Mesothelial cell of epicardium (in vitro differentiated cells): ENCODE measurements at places on chromosomes 16 and 17.

GRCh38 chr17:42651392-42651791 lies 7.7 kb upstream of the TUBG2 start:
- no peak for DNase-seq

DNA sequence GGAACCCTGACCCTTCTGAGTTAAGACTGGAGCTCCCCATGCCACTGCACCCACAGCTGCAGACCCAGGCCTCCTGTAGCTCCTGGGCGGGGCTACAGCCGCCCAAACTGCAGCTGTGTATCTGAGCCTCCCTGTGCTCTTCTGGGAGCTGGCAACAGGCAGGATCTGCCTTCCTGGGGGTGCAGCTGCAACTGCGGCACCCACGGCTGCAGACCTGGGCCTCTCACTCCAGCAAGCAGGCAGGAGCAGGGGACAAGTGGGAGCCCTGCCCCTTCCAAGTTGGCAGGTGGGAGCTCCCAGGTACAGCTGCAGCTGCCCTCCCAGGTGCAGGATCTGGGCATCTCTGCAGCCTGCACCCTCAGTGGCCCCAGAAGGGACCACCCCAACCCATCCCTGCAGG lies 41.5 kb downstream of the SPACA3 start:
- no peak for DNase-seq

DNA sequence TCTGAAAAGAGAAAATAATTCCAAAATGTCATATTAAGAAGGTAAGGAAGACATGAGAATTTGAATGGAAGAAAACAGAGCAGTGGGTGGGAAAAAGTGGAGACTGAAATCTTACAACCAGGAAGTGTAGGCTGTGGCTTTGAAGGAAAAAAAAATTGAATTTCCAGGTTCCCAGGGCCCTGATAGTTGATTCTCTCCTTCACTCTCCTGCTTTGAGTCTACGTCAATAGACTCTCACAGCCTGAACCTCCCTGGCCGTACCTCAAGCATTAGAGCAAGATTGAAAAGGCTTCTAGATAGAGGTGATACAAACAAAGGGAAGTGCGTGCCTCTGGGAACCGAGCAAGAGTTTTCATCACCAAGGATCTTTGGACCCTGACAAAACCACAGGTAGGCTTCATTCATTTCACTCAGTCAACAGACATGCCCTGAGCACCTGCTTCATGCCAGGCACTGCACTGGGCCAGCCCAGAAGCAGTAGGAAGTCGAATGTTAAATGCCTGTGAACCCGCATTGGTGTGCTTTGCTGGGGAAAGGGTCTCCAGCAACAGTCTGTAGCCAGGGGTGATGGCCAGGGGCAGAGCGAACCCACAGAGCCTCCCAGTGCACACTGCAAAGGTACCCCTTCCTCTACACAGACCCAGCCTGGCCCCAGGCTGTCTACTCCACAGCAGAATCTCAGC lies 163.9 kb downstream of the SLC39A11 start:
- DNase-seq = no peak

- DNase-seq = no peak
Observed at GRCh38 chr17:16484445-16485175, 7.4 kb downstream of the LRRC75A start.

DNA sequence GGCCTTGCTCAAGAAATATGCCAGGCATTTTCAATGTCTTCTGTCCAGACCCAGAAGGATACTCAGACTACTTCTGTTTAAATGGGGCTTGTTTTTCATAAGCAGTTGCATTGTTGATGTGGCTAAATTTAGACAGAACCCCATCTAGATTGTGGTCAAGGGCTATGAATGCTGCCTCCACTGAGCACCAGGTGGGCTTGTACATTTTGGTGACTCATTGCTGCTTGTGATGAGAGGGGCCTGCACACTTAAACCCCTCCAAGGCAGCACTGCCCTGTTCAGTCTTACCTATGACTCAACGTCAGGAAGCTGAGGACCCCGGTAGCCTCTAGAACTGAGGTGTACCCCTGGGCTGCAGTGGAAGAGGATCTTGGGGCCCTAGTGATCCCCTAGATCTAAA lies 144.0 kb downstream of the PRKCA start:
- no peak for DNase-seq

GRCh38 chr16:23288209-23288608 lies 13.9 kb upstream of the SCNN1B start:
- no peak for DNase-seq

DNA sequence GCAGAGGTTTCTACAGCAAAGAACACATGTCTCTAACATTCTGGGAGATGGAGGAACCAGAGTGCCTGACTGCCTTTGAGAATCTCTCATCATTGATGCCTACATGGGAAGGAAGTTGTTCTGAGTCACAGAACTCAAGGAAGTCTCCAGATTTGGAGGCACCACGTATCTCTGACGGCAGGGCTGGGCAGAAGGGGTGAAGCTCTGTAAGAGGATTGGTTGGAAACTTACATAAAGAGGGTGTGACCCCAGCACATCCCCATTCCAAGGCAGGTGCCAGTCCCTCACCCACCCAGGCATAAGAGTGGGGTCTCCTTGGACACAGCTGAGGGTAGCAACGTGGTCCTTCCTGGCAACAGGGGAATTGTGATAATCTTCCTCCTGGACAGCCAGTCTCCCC lies 17.4 kb downstream of the TNFRSF13B start:
- no peak for DNase-seq
